ENCODE measurements at places on chromosomes 5 and 9.

GRCh38 chr9:110047232-110047954 is 160.6 kb downstream of the C9orf152 start:
- no peak for DNase-seq

DNA sequence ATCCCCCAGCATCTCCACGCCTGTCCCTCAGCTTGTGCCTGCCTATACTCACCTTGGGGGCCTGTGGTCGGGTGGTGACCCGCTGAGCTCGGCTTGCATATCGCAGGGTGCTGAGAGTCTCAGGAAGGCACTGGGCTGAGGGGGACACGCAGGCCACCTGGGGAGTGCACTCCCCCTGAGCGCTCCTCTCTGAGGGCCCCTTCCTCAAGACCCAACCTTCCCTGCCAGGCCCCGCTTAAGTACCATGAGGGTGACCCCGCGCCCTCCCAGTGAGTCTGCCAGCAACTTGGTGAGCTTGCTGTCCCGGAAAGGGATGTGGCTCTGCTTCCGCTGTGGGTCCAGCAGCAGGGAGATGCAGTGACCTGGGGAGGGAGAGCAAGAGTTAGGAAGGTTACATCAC is 4.1 kb downstream of the KIF12 start:
- no peak for DNase-seq

GRCh38 chr5:131981516-131981915 is 29.9 kb downstream of the ACSL6 start:
- no peak for DNase-seq

- no peak for DNase-seq
These were observed 13.2 kb upstream of the SCAI start for GRCh38 chr9:125156551-125156950.

GRCh38 chr9:116096046-116096445 is 57.5 kb upstream of the PAPPA start:
- DNase-seq, result no peak

DNA sequence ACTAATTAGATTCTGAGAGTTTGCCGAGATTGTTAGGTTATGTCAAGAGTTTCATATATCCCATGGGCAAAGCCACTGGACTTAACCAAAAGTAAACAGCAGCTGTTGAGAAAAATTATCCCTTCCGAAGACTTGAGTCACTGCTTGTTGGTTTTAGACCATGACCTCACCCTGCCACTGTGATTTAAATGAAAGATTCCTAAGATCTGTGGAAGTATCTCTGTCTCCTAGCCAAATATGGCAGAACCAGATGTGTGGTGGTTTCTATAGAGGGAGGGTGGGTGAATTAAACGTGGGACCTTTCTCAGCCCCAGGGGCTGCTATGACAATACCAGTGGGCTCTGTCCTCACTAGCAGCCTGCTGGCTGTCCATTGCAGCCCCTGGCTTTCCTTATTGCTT is 19.3 kb downstream of the DMRT3 start:
- DNase-seq, result no peak

GRCh38 chr5:173699966-173700365 is 83.5 kb upstream of the BOD1 start:
- no peak for DNase-seq

- no peak for DNase-seq
These were observed 25.9 kb upstream of the TESK1 start for GRCh38 chr9:35579130-35579529.

- DNase-seq, result no peak
These were observed 17.2 kb downstream of the KDM3B start for GRCh38 chr5:138369706-138370105.

Data from NCI-H1694 treated with DMSO at 0.1 percent for 48 hours (cell line).